Colonic mucosa (tissue), 4 donors: ENCODE measurements at places on chromosomes 7 and 10. TPM values are rescaled to one million over a fixed set of nuclear protein-coding genes. Genes with fewer than 3 reads are reported as not detected.

DNA sequence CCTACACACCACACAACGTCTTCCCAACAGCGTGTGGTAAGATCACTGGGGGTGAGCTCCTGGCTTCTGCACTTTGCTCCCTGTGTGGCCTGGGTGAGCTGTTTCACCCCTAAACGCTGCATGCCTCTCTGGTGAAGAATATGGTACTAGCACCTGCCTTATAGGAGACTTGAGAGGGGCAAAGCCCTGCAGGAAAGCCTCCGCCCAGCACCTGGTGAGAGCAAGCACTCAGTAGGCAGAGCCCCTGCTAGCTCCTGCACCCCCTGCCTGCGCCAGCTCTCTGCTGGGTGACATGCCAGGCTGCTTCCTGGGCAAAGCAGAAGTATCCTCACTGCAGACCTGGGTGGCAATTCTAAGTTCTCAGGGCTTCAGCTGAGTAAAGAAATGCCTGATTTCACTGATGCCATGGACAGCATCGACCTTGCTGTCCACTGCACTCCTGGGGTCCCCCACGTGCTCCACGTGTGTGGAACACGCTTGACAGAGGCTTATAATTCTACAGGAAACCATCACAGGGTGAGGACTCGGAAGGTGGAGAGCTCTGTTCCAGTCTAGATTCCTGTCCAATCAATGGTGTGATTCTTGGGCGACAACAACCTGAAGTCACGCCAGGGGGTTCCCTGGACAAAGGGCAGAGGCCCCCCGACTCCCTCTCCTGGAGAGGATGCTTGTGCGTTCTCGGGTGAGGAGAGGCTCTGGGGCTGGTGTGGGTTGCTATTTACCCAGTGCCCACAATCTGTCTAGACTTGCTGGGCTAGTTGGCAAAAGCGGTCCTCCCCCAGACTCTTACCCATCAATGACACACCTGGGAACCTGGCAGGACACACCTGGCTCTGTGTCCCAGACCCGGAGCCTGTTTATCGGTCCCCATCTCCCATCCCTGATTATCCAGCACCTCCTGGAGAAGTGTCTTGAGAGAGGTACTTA is 5.0 kb upstream of the CALML5 start:
- DNase-seq = peak; percentile 52
- no peaks in the 10 kb centered on the region for H3K36me3 ChIP-seq
- H3K27me3 ChIP-seq = no peaks in the 10 kb centered on the region
- H3K4me3 ChIP-seq = no peak overlapping the region

Gene SRGN
- total RNA-seq = 57.8 TPM

DNA sequence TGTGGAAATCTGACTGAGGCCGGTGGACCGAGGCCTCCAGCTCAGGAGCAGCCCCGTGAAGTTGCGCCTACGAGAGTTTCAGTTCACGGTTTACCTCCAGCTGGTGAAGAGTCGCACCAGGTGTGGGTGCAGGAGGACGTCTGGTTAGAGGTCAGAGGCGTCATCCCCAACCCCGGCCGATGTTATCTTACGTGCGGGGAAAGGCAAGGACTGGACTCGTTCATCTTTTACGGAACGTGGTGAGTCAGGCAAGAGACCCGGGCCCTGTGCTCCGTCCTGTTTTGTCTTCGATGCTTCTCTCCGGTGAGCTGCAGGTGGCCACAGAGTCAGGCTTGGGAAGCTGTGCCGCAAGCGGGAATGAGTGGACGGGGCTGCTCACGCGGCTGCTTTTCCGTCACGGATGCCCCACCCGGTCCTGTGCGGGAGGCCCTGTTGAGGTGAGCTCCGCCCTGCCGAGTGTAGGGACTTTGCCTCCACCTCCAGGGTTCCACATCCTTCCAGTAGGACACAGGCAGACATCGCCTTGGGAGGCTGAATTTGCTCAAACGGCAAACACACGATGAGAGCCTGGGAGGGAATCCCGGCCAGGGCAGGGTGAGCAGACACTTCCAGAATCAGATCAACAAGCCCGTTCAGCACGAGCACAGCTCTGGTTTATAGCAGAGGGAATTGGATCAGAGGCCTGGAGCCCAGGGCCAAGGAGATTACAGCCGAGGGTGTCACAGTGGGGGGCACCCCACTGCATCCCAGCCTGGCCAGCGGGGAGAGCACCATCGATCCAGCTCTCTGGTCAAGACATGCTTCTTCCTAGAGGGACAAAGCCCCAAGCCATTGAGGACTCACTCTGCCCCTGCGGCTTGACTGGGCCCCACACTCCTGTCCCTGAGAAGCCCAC is 50.1 kb upstream of the INPP5A start:
- H3K27ac ChIP-seq = no peak overlapping the region
- no peaks in the 10 kb centered on the region for H3K27me3 ChIP-seq
- no peaks in the 10 kb centered on the region for H3K4me1 ChIP-seq
- no peak overlapping the region for H3K4me3 ChIP-seq

DNA sequence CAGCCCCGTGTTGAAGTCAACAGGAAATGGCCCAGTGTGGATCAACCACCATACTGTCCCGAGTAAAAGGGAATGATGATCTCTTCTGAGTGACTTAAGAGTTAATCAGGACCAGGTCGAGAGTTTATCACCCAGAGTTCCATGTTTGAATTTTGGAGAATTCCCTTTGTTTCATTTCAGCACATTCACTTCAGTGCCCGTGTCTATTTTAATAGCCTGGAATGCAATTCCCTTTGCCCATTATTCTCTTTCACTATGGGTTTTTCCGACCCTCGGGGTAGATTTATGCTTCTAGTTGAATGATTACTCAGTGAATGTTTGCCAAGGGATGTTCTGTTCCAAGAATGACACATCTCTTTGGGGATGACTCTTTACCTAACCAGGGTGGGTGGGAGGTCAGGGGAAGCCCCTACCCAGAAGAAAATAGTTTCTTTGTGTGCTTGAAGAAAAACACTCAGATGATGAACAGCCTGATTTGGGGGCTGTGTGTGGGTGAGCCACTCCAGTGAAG is 594.9 kb downstream of the INHBA start:
- H3K27ac ChIP-seq = no peak overlapping the region
- H3K27me3 ChIP-seq = no peaks in the 10 kb centered on the region
- no peak for DNase-seq
- no peak overlapping the region for H3K4me3 ChIP-seq
- H3K4me1 ChIP-seq = no peaks in the 10 kb centered on the region

Gene OR2A5
- total RNA-seq = not detected

Gene HYAL4
- not detected for total RNA-seq

DNA sequence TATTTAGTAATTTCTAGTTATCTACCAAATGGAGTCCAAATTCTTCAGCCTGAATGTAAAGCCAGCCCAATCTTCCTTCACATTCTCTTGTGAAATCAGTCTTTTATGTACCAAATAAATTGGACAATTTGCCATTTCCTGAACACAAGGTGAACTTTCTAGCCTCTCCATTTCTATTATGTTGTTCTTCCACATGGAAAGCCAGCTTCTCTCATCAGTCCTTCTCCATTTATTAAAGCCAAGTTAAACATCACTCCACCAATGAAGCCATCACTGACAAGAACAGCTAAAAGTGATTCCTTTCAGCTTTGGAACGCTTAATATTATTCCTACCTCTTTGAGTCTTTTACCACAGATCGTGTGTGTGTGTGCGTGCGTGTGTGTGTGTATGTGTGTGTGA is 88.4 kb downstream of the VPS41 start:
- DNase-seq = no peak
- H3K36me3 ChIP-seq = no peaks in the 10 kb centered on the region
- no peaks in the 10 kb centered on the region for H3K27me3 ChIP-seq
- H3K4me3 ChIP-seq = no peak overlapping the region
- no peak overlapping the region for H3K27ac ChIP-seq

GRCh38 chr7:82818171-82818570 is 344.5 kb downstream of the PCLO start:
- H3K27me3 ChIP-seq = no peaks in the 10 kb centered on the region
- H3K4me3 ChIP-seq = no peak overlapping the region
- H3K4me1 ChIP-seq = no peaks in the 10 kb centered on the region
- no peak for DNase-seq
- H3K36me3 ChIP-seq = no peaks in the 10 kb centered on the region

DNA sequence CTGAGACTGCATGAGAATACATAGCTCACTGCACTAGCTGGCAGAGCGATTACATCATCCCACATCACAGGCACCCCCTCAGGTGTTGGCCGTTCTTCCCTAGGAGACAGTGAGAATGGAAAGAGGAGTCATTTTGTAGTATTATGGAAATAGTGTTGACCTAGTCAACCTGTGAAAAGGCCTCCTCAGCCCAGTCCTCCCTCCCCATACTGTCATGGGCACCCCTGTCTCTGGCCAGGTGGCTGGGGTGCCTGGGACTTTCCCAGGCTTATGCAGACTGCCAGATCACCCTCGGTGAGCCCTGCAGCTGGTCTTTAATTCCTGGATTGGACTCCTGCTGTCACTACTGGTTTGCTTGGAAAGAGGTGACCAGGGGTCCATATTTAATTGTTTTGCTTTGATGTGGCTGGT is 4.0 kb downstream of the INPP5A start:
- no peak overlapping the region for H3K4me3 ChIP-seq
- H3K36me3 ChIP-seq = no peaks in the 10 kb centered on the region
- DNase-seq = no peak
- no peaks in the 10 kb centered on the region for H3K27me3 ChIP-seq
- H3K4me1 ChIP-seq = peaks cover 7% of the 10 kb centered on the region
- H3K27ac ChIP-seq = no peak overlapping the region

Gene SCIN
- total RNA-seq = 57.4 TPM

GRCh38 chr7:101650579-101651081 is 21.5 kb upstream of the MYL10 start:
- no peak overlapping the region for H3K4me3 ChIP-seq
- no peaks in the 10 kb centered on the region for H3K36me3 ChIP-seq
- H3K27ac ChIP-seq = no peak overlapping the region
- no peaks in the 10 kb centered on the region for H3K4me1 ChIP-seq

Gene MMD2
- not detected for total RNA-seq

Gene OR9A2
- not detected for total RNA-seq

Gene SDHAF3
- total RNA-seq = 18.9 TPM

GRCh38 chr7:105672801-105673200 is 91.5 kb upstream of the EFCAB10 start:
- peaks cover 12% of the 10 kb centered on the region for H3K4me1 ChIP-seq
- no peak overlapping the region for H3K4me3 ChIP-seq
- no peak for DNase-seq
- no peaks in the 10 kb centered on the region for H3K36me3 ChIP-seq

DNA sequence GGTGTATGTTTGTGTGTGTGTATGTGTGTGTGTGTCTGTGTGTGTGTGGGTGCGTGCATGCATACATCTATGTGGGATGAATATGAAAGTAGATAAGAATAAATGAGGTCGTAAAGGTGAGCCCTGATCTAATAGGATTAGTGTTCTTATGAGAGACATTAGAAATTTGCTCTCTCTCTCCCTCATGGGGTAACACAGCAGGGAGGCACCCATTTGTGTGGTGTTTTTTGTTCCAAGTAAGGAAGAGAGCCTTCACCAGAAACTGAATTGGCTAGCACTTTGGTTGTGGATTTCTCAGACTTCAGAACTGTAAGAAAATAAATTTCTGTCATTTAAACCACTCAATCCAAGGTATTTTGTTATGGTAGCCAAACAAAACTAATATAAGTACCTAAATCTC is 353.7 kb upstream of the CHRM2 start:
- H3K4me1 ChIP-seq = no peaks in the 10 kb centered on the region
- no peak overlapping the region for H3K27ac ChIP-seq
- no peaks in the 10 kb centered on the region for H3K36me3 ChIP-seq
- H3K4me3 ChIP-seq = no peak overlapping the region
- no peak for DNase-seq

Gene CAV2
- total RNA-seq = 4.2 TPM

Gene GUSB
- total RNA-seq = 80.0 TPM

- H3K27me3 ChIP-seq = no peaks in the 10 kb centered on the region
Observed at GRCh38 chr10:80861882-80862281, 324.2 kb downstream of the SH2D4B start.

- H3K27me3 ChIP-seq = no peaks in the 10 kb centered on the region
- no peaks in the 10 kb centered on the region for H3K36me3 ChIP-seq
- H3K4me1 ChIP-seq = no peaks in the 10 kb centered on the region
Observed at GRCh38 chr7:3980300-3980643, 679.2 kb downstream of the SDK1 start.

DNA sequence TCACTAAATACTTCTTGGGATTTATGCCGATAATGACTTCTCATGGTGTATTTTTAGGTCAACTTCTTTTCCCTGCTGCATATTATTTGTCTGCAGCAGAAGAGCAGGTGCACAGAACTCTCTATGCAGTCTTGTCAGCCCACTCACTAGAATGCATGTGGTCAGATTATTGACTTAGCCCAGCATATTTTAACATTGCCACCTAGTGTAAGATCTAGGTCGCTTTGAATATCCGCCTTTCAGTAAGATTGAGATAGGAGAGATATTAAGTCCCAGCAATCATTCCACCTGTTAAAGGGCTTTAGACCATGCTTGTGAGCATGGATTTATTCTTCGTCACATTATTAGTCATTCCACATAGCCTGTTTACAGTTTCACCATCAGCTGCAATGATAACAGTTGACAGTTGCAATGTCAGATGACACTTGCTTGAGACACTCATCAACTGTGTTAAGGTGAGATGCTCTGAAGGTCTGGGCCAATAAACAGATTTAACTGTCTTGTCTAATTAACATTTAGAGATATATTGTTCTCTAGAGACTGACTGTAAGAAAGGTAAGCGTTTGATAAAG is 491.7 kb downstream of the ARL4A start:
- H3K4me3 ChIP-seq = no peak overlapping the region
- no peaks in the 10 kb centered on the region for H3K4me1 ChIP-seq
- H3K27me3 ChIP-seq = no peaks in the 10 kb centered on the region
- no peak overlapping the region for H3K27ac ChIP-seq
- no peaks in the 10 kb centered on the region for H3K36me3 ChIP-seq
- DNase-seq = no peak

- H3K27me3 ChIP-seq = no peaks in the 10 kb centered on the region
- no peaks in the 10 kb centered on the region for H3K36me3 ChIP-seq
Observed at GRCh38 chr7:143479055-143479766, 1.5 kb downstream of the TAS2R41 start.

Gene ITIH5
- total RNA-seq = 15.6 TPM

Gene CPA4
- not detected for total RNA-seq

Gene ASAH2
- total RNA-seq = 3.9 TPM

DNA sequence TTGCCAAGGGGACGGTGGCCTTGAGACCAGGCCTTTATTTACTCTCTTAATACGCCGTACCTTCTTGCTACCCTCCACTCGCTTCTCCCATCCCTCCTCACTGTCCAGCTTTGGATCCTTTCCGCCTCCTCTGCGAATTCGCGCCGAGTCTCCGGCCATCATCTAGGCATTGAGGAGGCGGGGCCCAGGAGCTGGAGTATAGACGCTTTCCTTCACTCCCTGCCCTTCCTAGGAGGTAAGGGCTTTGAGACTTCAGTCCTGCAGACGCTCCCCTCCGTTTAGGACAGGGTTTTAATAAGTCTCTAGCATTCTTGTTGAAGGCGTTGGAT is 538 bp downstream of the TFAM start:
- H3K36me3 ChIP-seq = no peaks in the 10 kb centered on the region
- H3K27me3 ChIP-seq = no peaks in the 10 kb centered on the region
